ENCODE measurements at places on chromosomes 4 and X.

DNA sequence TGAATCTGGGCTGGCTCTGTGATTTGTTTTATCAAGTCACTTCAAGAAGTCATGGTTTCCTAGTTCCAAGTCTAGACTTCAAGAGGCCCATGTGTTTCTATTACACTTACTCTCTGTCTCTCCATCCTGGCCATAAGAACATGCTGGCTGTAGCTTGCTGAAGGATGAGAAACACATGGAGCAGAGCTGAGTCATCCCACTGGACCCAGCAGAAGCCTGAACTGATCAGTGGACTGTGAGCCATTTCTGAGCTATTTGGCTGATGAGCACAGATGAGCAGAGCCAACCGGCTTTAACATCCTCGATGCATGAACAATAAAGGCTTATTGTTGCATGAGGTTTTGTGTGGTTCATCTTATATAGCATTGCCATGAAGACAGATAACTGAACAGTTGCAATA is 290.6 kb upstream of the BOD1L1 start:
- DNase-seq, result no peak

DNA sequence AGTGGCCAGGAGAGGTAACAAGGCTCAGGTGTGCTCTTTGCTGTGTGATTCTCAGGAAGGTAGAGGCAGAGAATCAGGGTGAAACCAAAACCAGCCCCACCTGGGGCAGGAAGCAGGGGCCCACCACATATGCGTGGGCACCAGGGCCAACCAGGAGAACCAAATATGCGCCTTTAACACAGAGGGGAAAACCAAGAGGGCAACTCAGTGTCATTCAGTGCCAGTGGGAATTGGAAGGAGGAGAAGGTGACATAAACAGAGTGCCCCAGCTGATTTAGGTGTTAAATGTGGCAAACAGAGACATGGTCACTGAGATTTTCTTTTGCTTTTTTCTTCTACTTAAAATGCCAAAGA is 106.8 kb upstream of the MAMLD1 start:
- no peak for DNase-seq

DNA sequence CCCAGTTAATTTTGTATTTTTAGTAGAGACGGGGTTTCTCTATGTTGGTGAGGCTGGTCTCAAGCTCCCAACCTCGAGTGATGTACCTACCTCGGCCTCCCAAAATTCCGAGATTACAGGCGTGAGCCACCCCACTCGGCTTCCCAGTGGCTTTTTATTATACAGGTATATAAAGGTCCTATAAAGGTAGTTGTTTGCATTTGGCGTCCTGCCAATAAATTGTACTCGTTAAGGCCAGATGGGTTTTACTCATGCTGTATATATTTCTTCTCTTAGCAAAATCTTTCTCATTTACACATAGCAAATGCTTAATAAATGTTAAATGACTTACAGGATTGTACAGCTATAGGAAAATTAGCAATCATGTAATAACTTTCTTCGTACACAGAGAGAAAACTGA is 6.9 kb downstream of the SHROOM3 start:
- DNase-seq, result no peak

- DNase-seq, result no peak
Measured at GRCh38 chr4:168849030-168849675, 160.9 kb downstream of the CBR4 start.

- DNase-seq, result no peak
Measured at GRCh38 chrX:38868321-38868720, 67.1 kb downstream of the MID1IP1 start.

GRCh38 chr4:114773339-114773738 is 174.7 kb downstream of the UGT8 start:
- no peak for DNase-seq

DNA sequence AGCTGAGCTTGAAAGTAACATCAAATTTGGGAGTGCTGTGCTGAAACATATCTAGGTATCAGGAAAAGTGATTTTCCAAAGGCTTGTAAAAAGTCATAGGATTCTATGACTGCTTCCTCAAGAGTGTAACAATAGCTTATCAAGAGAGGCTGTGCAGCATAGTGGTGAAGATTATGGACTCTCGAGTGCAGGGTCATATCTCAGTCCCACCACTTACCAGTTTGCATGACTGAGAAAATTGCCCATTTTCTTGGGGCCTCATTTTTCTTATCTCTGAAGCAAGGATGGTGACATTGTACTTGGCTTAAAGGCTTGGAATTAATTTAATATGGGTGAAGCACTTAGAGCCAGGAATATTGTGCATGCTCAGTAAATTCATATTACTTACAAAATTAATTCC is 57.2 kb downstream of the AFF1 start:
- no peak for DNase-seq

- peak; percentile 57 for DNase-seq
Measured at GRCh38 chrX:152904151-152905080, 6.5 kb downstream of the ZNF185 start.

DNA sequence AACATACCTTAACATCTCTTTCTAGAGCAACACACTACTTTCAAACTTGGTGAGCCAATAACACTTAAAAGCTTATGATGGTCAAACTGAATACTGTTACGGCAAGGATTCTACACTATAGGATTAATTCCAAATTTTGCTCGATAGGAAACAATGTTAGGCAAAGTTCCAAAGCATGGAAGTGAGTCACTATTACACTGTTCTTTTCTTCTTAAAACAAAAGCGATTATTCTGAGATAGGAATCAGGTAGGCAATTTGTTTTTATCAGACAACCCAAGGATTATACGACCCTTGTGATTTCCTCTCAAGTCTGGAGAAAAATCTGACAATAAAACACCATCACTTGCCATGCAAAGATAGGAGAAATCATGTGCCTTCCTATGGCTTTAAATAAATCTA is 81.5 kb downstream of the HUWE1 start:
- DNase-seq, result no peak

- DNase-seq, result no peak
Measured at GRCh38 chr4:113561092-113561491, 200.4 kb downstream of the CAMK2D start.
